ENCODE measurements at places on chromosomes 11 and 22.

DNA sequence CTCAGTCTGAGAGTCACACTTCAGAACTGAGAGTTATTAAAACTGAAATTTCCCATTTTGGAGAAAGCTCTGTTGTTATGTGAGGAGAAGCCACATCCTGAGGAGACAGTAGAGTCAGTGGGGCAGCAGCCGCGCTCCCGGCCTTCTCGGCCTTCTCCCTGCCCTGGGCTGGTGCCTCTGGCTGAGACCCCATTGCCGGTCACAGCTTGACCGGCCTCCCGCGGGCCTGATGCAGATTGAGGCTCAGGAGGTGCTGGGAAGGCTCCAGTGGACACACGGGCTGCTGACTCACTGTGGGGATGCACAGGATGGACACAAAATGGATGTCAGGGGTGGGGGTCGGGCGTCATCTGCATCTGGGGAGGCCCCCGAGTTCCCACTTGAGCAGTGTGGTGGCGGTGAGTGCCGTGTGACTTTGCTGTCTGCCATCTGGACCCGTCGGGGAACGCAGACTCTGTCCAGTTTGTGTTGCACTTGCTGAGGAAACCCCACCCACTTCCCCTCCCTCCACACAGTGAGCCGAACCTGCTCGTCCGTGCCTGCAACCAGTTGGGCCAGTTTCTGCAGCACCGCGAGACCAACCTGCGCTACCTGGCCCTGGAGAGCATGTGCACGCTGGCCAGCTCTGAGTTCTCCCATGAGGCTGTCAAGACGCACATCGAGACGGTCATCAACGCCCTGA is 50.1 kb downstream of the MUC6 start:
- no peak for DNase-seq

GRCh38 chr11:83671289-83671688 is 385.1 kb upstream of the CCDC90B start:
- no peak for DNase-seq

DNA sequence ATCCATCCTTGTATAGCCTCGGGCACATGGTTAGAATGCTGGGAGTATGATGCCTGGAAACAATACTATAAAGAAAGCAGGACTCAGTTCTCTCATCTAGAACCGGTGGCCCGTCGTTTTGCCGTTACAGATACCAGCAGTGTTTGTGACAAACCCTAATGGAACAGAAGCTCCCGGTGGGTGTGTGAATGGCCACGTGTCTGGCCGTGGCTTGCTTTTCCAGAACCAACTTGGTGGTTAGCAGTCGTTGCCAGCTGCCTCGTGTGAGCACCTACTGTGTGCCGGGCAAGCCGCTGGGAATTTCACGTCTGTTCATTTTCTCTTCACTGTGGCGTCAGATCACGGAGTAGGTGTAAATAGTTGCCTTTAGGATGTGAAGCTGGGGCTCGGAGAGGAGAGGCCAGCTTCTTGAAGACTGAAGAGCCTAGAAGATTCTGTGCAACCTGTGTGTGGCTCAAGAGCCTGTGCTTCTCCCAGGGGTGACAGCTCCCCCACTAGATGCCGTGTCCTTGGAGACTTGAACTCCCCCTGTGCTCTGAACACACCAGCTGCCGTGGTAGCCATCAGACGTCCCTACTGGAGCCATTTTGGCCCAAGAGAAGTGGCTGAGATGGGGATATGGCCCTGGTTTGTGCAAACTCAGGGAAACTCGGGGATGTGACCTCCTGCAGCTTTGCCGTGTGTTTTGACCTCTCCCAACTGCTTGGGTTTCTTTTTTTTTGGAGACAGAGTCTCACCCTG is 57.5 kb upstream of the PPARA start:
- DNase-seq = no peak

DNA sequence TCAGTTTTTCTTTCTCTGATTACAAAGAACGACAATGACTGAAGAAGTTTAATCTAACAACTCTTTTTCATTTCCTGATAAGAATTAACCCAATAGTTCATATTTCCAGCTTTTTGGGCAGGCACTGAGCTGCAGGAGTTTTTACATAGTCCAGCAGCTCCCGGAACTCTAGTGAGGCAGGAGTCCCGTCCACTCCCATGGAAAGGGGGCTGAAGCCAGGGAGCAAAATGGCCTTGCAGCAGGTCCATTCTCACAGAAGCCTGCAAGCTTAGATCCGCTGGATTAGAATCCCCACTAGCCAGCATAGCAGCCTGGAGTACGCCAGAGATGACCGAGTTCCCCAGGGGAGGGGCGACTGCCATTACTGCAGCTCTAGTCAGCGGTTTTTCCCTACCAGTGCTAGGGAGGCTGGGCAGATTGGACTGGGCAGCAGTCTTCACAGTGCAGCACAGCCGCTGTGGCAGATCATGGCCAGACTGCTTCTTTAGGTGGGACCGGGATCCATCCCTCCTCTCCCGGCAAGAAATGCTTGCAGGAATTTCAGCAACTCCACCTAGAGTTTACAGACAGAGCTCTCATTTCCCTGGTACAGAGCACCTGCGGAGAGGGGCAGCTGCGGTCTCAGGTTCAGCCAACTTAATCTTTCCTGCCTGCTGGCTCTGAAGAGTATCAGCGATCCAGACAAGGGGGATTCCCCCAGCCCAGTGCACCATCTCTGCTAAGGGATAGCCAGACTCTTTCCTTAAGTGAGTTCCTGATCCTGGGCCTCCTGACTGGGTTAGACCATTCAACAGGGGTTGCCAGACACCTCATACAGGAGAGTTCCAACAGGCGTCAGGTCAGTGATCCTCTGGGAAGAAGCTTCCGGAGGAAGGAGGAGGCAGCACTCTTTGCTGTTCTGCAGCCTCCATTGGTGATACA is 742 bp upstream of the CASP4 start:
- DNase-seq = no peak

- no peak for DNase-seq
Measured at GRCh38 chr22:19422440-19423301, 8.9 kb downstream of the HIRA start.

GRCh38 chr11:57303990-57304579 is 20.7 kb downstream of the TNKS1BP1 start:
- DNase-seq = no peak

- no peak for DNase-seq
Measured at GRCh38 chr11:86713552-86713951, 41.1 kb upstream of the ME3 start.

DNA sequence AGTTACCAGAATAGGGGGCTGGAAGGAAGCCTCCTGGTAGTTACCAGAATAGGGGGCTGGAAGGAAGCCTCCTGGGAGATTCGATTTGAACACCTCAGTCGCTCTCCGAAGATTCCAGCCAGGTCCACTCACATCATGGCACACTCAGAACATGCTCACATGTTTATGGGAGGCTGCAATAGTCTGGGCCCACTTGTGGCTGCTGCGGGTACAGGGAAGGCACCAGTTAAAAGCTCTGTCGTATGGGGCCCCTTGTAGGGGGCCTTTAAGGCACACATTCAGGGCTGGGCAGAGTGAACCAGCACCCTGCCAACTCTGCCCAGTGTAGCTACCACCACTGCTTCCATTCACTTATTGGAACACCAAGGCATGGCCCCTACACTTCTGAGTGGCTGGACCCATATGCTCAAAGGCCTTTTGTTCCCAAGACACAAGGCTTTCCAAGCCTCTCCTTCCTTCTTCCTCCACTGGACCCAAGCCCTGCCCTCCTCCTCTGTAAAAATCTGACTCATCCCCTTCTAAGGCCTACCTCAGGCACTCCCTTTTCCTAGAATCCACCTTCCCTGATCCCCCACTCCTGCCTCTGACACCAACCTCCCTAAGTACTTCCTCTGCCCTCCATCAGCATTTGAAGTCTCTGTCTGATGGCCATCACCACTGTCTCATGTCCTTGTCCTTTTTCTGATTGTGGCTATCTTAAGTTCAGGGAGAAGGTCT is 28.0 kb downstream of the USP35 start:
- DNase-seq = no peak

- DNase-seq = no peak
Measured at GRCh38 chr11:67616431-67617242, 9.9 kb downstream of the NDUFV1 start.

- DNase-seq = no peak
Measured at GRCh38 chr11:111063726-111064517, 181.6 kb upstream of the POU2AF2 start.

GRCh38 chr22:47133061-47133969 is 370.9 kb downstream of the TBC1D22A start:
- no peak for DNase-seq

DNA sequence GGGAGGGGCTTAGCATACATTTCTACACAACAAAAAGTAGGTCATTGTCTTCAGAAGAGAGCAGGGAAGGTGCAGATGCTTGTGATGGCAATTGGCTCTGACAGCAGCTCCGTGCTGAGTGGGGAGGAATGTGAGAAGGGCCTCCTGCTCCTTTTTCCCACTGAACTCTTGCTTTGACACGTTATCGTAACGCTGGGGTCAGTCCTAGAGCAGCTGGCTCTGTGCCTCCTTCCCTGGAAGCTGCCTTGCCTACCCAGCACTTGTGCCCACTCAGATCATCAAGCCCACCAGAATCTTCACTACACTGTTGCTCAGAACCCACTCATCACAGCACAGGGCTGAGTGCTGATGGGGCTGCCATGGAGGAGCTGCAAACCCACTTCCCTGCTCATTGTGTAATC is 14.9 kb upstream of the NAV2 start:
- no peak for DNase-seq

DNA sequence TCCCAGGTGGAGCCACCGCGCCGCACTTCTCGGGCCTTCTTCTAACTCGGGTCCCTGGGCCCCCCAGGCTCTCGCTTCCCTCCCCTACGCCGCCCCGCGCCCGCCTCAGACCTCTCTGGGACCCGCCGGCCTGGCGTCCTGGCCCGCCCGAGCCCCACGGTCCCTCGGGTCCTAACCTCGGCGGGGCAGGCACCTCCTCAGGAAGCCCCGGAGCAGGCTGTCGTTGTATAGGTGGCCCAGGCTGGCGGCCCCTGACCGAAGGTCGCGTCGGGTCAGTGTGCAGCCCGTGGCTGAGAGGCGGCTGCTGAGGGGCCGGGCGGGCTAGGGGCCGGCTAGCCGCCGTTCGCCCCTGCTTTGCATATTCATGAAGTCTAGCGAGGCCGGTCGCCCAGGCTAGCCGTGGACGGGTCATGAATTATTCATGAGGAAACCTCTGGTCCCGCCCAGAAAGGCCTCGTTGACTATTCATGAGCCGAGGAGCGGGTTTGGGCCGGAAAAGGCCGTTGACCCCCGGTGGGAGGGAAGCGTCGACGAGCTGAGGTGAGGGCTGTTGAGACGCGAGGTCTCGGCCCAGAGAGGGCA is at the start of gene HORMAD2:
HORMAD2 (plus strand) TSS at position 513 of the 582 bp plus-strand sequence. CDS start 13,489 bp downstream, outside the sequence.
- DNase-seq = no peak

- DNase-seq = no peak
Measured at GRCh38 chr11:93529707-93530467, 13.3 kb downstream of the SMCO4 start.

GRCh38 chr11:128496249-128496648 is 91.1 kb downstream of the ETS1 start:
- no peak for DNase-seq

DNA sequence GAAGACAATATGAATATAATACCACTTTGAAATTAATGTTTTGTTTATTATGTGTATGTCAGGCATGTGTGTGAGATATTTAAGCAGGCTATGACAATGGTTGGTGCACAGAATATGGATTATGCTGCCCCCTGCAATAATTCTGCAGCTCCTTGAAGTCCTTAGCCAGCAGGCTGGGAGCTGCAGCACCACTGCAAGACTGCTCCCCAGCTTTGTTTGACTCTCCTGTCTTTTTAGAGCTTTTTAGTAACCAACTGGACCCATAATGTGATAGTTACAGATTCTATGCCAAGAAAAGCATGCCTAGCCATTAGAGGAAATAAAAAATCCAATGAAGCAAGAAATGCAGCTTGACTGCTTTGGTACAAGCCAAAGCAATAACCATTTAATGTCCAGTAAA is 535.1 kb downstream of the TMEM135 start:
- DNase-seq = no peak

DNA sequence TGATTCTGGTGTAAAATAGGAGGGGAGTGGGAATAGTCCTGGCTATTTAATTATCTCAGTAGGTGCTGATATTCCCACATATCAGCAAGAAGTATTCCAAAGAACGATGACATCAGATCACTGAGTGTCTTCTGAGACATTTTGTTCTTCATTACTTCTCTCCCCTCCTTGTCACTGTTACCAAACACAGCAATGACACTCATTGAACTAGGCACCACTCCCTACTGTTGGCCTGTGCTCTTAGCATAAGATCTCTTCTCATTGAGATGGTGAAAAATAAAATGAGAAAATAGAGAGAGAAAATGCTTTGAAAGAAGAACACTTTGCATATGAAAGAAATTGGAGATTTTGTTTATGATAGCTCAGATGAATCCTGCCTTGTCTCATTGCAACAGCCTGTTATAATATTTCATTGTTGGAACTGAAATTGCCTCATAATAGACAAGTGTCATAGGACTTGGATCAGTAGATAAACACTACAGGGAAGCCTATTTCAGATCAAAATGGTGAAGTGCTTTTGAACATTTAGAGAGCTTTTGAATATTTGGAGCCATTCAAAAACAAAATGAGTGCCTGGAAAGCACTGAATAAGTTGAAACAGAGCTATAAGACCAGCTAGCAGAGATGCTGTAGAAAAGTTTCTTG is 11.3 kb upstream of the ETS1 start:
- DNase-seq = no peak

- no peak for DNase-seq
Measured at GRCh38 chr22:39133871-39134270, 18.6 kb downstream of the CBX7 start.

GRCh38 chr11:120268686-120269085 is 28.7 kb downstream of the POU2F3 start:
- no peak for DNase-seq

- no peak for DNase-seq
Measured at GRCh38 chr22:41201141-41201540, 4.0 kb upstream of the L3MBTL2 start.

DNA sequence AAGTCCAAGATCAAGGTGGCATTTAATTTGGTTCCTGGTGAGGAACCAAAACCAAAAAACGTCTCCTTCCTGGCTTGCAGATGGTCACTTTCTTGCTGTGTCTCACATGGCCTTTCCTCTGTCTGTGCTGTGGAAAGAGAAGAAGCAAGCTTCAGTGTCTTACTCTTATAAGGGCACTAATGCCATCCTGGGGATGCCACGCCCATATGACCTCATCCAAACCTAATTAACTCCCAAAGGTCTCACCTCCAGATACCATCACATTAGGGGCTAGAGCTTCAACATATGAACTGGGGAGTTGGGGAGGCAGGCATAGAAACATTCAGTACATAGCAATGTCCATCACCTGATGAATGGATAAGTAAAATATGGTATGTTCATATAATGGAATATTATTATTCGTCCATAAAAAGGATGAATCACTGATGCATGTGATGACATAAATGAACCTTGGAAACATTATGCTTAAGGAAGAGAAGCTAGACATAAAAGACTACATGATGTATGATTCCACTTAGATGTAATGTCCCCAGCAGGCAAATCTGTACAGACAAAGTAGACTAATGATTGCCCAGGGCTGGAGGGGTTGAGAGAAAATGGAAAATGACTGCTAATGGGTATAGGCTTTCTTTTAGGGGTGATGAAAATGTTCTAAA is 78.6 kb upstream of the B3GNT6 start:
- DNase-seq = no peak

GRCh38 chr22:45888221-45889092 is 88.5 kb downstream of the WNT7B start:
- DNase-seq = no peak
